ENCODE measurements at places on chromosomes 6 and 20. TPM values are rescaled to one million over a fixed set of nuclear protein-coding genes. Genes with fewer than 3 reads are reported as not detected.

- DNase-seq: no peak
Observed at GRCh38 chr6:169647637-169648036, 54.2 kb downstream of the WDR27 start.

DNA sequence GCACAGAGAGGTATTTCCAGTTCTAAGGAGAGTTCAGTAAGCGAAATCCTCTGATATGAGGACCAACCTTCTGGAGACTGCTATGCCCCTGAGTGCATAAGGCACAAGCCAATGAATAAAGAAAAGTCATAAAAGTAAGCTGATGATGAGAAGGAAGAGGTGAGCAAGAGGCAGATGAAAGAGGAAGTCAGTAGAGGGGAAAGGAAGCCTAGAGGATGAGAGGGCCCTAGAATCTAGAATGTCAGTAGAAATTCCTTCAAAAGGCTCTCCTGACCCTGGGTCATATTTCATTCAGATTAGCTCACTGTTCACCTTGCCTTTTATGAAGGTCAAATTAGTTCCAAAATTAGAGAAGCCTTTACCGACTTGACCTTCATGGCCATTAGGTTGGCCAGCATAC is 209.2 kb downstream of the CD83 start:
- DNase-seq: no peak

The CST8 gene
- total RNA-seq: not detected

GRCh38 chr20:48339986-48340882 is 487.6 kb downstream of the PREX1 start:
- no peak for DNase-seq

The PTCHD4 gene
- total RNA-seq: 1.0 TPM

GRCh38 chr6:159969204-159969912 is 476 bp downstream of the IGF2R start:
- peak; percentile 49 for DNase-seq

GRCh38 chr6:20839630-20840029 is 305.4 kb downstream of the CDKAL1 start:
- DNase-seq: no peak

The IGF2R gene
- total RNA-seq: 66.8 TPM

The FOXQ1 gene
- total RNA-seq: not detected

The NRN1 gene
- 8.8 TPM for total RNA-seq

The RSPH4A gene
- total RNA-seq: not detected

DNA sequence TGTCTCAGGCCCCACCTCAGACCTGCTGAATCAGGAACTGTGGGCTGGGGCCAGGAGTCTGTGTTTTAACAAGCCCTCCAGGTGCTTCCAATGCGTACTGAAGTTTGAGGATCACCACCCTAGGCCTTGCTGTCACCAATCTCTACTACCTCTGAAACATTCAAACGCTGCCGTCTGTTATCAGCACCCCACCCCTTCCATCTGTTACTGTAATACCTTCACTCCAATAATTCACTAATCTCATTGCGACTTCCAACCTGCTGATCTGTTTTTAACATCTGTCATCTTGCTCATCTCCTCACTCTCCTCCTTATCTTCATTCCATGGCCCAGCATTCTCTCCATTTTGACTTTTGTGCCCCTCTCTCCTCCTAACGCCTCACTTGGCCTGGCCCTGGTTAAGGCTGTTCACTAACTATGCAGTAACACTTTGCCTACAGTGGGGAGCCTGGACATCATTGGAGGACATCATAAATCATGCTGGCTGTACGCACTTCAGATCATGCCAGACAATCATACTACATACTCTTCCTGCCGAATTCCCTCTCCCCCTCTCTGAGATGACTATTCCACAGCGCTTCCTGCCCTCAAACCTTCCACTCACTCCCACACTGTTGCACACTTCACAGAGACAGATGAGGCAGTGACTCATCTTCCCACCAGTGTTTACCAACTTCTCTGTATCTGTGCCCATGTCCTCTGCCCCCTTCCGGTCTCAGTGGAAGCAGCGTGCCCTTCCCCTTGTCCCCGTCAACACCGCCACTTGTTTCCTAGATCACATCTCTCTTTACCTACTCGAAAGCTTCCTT is 3.0 kb upstream of the GUCA1B start:
- DNase-seq: no peak

GRCh38 chr20:36519012-36519719 is 22.2 kb upstream of the MYL9 start:
- no peak for DNase-seq

DNA sequence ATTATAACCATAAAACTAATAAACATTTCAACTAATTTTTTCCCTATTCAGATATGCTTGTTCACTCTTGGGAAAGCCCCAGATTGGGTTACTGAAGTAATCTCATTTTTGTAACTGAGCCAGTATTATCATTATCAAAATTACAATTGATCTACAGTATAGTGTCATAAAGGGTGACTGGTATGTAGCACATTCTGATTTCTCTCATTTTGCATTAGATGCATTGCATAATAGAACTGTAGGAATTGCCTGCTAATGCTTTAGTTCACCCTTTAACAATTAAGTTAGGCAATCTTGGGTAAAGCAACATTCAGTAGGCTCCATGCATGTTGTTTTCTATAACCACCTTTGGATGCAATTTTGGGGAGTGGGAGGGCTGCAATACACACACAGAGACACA is 150.8 kb upstream of the FLRT3 start:
- no peak for DNase-seq

- DNase-seq: no peak
Observed at GRCh38 chr6:35165630-35166071, 24.5 kb upstream of the TCP11 start.

The SLC12A5 gene
- not detected for total RNA-seq

DNA sequence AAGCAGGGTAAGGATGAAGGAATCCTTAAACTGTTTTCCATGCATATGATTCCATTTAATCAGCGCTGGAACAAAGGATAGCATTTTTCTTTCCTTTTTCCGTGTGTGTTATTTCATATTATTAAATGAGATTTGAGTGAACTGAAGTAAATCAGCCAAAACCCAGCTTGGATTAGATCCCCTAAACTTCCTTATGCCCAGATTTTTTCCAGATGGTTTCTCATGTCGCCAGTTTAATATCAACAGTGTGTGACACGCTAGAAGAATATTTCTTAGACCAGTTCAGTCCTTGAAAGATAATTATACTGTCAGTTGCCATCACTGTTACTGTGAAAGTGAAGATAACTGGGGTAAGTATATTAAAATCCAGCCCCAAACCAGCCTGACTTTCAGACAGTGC is 1009.4 kb downstream of the KIF16B start:
- no peak for DNase-seq

DNA sequence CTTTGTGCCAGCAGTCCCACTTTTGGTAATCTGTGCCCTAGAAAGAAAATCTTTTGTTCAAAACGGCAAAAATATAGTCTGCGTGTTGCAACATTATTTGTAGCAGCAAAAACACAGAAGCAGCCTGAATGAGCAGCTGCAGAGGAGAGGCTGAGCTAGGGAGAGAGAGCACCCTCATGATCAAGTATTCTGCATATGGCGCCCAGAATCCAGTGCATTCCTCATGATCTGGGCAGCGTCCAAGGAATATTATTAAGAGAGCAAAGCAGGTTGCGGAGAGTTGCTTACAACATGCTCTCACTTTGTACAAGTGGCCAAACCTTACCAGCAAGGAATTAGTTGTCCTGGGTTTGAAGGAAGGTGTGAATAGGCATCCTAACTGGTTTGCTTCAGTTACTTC is 25.9 kb downstream of the KIZ start:
- DNase-seq: no peak

GRCh38 chr6:15653581-15653980 is 9.2 kb downstream of the DTNBP1 start:
- no peak for DNase-seq

- peak; percentile 65 for DNase-seq
Observed at GRCh38 chr20:19783966-19784401, 25.9 kb downstream of the RIN2 start.

DNA sequence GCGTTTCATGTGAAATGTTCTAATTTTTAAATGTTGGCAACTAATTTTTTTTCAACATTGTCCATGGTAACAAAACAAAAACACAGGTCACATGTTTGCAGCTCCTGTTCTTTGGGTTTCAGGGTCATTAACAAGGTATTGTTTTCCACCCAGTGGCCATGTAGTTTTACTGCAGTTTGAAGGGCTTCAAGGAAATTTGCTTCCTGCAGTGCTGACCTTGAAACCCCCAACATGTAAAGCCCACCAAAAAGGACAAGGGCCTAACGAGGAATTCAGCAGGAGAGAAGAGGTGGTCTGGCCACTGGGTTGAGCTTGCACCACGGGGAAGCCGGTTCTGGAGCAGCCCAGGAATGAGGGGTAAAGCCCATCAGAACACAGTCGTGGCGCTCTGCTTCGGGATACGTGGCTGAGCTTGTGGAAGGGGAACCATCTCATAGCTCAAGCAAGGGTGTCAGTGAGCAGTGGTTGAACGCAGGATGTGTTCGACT is 13.9 kb upstream of the KLHL31 start:
- no peak for DNase-seq

Data from left ventricle myocardium inferior (tissue), 1 donor.